ENCODE measurements at places on chromosomes 13 and 19.

- DNase-seq, result no peak
Measured at GRCh38 chr13:33090755-33091414, 74.7 kb downstream of the KL start.

GRCh38 chr19:33285441-33285927 is 16.9 kb downstream of the CEBPA start:
- DNase-seq, result no peak

- DNase-seq, result no peak
Measured at GRCh38 chr13:106752584-106753170, 184.7 kb upstream of the ARGLU1 start.

- no peak for DNase-seq
Measured at GRCh38 chr13:98098516-98098915, 44.4 kb upstream of the FARP1 start.

DNA sequence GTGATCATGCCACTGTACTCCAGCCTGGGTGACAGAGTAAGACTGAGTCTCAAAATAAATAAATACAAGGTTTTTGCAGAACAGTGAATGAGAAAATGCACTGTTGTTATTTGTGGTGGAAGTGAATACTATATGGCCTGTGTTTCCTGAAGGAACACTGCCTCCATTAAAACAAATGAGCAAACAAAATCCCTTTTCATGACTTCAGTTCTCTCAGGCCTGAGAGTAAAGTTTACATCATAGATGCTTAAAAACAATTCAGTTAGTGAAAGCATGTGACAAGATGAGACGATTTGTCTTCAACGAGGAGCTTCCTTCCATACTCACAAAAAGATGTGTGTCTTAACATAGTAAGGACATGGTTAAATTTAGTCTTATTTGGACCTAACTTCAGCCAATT is 14.4 kb downstream of the SPINT2 start:
- no peak for DNase-seq

GRCh38 chr13:98575009-98575903 is 1.7 kb downstream of the STK24 start:
- DNase-seq, result no peak

DNA sequence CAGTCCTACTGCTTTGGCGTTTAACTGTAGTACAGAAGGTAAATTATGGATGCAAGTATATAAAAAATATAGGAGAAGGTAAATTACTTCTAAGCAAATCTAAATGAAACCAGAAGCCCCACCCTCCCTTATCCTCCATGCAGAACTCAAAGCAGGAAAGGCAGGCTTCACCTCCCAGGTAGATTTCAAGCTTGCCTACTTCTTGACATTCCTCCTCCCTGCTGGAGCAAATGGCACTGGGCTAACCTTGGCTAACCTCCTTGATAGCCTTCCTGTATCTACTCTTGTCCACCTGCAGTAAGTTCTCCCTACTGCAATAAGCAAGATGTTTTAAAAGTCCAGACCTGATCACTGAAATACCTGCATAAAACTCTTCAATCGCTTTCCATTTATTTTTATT is 396.0 kb downstream of the IRS2 start:
- DNase-seq, result no peak

- no peak for DNase-seq
Measured at GRCh38 chr13:62684359-62684758, 1268.7 kb upstream of the PCDH20 start.

DNA sequence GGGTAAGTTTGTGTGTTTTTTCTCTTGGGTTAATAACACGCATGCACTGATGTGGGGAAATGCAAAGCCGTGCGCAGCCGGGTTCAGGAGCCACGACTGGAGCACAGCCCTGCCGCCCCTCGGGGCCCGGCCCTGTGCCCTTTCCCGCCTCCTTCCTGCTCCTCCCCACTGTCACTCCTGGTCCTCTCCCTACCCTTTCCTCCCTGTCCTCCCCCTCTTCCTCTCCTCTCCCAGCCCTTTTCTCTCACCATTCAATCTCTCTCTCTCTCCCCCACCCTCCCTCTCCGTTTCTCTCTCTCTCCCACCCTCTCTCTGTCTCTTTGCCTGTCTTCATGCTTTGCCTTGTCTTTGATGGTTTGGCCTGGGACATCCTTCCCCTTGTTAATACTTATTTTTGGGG is 27.2 kb downstream of the PLEKHJ1 start:
- DNase-seq, result no peak

- DNase-seq, result no peak
Measured at GRCh38 chr19:6343462-6343861, 10.1 kb upstream of the ACER1 start.

GRCh38 chr19:17496337-17496997 is 15.0 kb upstream of the PGLS start:
- DNase-seq, result peak; percentile 91

GRCh38 chr19:18112989-18113478 is 15.5 kb downstream of the MAST3 start:
- peak; percentile 97 for DNase-seq

DNA sequence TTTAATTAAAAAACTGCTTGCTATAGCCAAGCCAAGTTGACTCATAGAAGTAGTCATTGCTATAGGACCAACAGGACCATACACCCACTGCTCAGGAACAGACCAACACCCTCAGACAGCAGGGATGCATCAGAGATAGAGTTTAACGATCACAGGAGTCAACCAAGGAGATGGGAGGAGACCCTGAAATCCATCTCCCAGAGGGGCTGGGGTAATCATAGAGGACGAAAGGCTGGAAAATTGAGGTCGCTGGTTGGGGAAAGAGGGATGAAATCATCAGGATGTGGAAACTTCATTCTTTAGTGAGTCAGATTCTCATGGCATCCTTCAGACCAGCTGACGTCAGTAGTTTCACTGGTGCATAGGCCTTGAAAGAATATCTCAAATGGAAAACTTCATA is 160.4 kb upstream of the GPC6 start:
- no peak for DNase-seq

DNA sequence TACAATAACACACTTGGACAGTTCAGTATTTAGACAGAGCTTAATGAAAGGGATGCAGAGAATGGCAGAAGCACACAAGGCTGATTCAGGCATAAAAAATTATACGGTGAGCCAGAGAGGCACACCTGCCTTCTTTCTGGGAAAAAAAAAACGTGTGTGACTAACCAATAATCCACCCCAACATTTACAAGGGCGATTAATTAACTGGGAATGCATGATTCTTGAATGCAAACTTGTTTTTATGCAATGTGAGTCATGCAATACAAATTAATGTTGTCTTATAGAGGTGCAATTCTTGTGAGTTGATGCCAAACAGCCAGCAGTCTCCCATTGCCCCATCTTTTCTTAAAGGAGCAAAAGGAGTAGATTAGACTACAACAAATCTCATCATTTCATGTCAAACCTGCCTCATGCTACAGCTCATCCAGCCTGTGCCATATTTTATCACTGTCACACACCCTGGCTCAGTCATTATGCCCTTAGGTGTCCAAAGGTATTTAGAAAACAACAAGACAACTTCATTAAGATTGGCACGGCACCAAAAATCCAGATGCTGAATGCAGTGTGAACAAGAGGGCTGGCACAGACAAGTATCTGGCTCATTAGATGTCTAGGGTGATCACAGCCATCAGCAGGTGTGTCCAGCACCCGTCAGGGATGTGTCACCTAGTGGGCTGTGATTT is 721.1 kb downstream of the EFNB2 start:
- DNase-seq, result no peak

DNA sequence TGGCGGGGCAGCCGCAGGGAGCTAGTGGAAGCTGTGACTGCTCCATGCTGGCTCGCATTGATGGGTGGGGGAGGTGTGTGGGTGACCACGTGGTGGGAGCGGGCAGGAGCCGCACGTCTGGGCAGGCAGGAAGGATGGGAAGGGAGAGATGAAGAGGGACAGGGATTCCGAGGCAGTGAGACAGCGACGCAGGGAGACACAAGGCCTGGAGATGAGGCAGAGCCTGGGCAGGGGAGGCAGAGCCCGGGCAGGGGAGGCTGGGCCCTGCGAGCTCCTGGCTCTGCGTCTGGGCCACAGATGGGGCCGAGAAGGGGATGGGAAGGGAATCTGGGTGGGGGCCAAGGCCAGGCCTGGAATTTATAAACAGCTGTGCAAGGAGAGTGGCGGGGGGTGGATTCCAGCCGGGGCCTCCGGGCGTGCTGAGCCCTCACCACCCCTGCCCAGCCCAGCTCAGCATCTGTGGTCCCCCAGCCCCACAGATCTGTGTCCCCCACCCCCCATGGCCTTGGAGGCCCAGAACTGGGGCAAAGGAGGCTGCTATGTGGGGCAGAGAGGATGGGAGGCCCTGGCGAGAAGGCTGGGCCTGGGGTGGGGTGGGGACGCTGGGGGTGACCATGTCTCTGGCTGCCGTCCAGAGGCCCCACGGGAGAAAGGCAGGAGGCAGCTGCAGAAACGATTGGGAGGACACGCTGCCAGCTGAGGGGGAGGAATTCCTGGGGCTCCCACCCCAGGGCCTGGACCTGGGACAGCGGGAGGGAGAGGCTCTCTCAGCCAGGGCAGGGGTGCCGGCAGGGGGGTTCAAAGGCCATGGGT is 6.0 kb downstream of the EHD2 start:
- DNase-seq, result no peak

- no peak for DNase-seq
Measured at GRCh38 chr19:33697766-33698165, 76.0 kb downstream of the CHST8 start.

GRCh38 chr13:97809576-97809975 is 143.9 kb upstream of the IPO5 start:
- DNase-seq, result no peak
